ENCODE measurements at places on chromosomes 7 and 10.

DNA sequence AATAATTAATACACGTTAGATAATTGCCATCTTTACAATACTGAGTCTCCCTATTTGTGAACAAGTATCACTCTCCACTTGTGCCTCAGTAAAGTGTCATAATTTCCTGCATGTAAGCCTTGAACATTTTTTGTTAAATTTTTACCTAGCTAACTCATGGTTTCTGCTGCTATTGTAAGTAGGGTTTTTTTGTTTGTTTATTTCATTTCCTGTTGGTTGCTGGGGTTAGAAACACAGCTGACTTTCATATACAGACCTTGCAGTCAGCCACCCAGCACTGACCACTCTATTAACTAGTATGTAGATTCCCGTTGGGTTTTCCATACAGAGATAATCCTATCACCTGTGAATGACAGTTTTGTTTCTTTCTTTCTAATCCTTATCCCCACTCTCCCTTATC, 133.3 kb downstream of the MPP7 start:
- DNase-seq, result no peak

DNA sequence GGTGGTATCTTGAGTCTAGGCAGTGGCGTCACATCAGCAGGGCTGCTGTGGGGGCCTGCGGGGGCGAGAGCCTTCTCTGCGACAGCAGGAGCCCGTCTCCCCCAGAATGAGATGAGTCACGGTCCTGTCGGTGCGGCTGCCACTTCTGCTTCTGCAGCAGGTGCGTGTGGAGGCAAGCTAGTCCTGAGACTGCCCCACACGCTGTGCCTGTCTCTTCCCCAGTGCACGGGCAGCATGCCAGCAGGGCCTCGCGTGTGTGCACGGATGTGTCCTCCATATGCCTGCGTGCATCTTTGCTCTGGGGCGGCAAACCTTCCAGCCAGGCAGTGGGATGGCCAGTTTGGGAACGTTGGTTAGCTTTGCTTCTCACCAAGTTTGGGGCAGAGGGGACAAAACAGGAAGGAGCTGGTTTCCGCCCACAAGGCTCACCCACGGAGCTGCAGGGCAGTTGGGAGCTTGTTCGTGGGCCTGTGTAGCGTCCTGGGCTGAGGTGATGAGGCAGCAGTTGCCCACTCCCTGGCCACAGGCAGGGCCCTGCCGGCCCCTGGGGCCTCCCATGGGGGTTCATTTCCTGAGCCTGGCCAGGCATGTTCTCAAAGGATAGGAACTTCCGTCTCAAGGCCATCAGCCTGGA, 60.8 kb upstream of the PPIF start:
- peak; percentile 66 for DNase-seq

GRCh38 chr7:140127360-140128127, 49.2 kb downstream of the KDM7A start:
- DNase-seq, result no peak

DNA sequence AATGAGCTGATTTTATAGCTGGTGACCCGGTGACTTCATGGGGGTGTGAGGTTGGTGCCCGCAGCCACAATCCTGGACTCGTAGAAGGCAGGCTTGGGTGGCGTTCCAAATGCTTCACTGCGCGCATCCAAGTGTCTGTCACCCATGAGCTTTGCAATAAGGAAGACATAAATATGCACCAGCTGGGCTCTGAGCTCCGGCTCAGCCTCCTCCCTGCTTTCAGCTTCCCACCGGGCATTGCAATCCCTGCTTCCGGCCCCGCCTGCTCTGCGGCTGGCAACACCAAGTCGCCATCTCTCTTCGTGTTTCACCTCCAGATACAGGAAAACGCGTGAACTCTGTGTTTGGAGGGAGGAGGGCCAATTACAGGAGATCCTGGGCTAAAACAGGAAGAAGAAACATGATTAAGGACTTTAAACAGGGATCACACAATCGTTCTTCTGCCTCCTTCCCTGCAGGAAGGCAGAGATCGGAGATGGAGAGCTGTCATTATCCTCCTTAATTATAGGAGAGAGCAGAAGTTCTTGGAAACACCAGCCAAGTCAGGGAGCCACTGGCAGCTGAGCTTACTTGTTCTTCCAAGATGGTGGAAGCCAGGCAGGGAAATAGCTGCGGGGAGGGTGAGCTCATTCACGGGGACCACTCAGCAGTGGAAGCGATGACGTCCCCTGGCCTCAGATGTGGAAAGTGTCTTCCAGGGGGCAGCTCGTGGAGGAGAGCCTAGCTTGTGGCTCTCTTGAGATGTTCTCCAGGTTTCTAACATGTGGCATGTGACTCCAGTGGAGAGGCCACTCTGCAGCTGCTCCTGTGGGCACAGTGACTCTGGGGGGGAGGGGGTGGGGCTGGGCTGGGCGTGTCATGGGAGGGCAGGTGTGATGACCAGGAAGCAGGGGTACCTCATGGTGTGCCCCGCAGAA, 134.9 kb downstream of the CAMK1D start:
- no peak for DNase-seq

DNA sequence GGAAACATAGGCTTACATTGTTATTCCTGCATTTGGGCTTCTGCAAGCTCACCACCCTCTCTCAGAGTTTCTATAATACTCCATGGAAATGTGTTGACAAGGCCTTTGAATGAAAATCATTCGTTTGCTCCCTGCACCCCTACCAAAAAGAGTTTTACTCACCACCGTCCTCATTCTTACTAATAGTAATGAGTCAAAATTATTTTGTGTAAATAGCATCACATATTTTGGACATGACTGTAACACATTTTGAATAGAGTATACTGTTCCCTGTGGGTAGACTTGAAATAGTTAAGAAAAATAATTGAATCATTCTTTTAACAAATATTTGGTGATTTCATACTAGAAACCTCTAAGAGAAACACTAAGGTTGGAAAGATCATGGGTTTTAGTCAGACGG, 84.6 kb downstream of the AKAP9 start:
- no peak for DNase-seq

GRCh38 chr10:787933-788651, 98.6 kb upstream of the DIP2C start:
- DNase-seq, result no peak

GRCh38 chr7:129958643-129959470, 6.1 kb upstream of the UBE2H start:
- no peak for DNase-seq

GRCh38 chr10:46026106-46026505, 4.3 kb downstream of the NCOA4 start:
- no peak for DNase-seq

GRCh38 chr7:149586646-149587645, 89.3 kb upstream of the ZNF746 start:
- DNase-seq, result no peak
